ENCODE measurements at places on chromosomes 2 and 18.

GRCh38 chr2:181576431-181576830 is 80.5 kb downstream of the CERKL start:
- no peak for DNase-seq

- peak; percentile 40 for DNase-seq
Observed at GRCh38 chr18:22831441-22831904, 101.7 kb upstream of the RBBP8 start.

GRCh38 chr2:7878786-7879482 is 802.9 kb upstream of the ID2 start:
- DNase-seq: no peak

GRCh38 chr2:149585166-149585885 is 2.2 kb downstream of the MMADHC start:
- DNase-seq: peak; percentile 82

GRCh38 chr2:232779465-232779864 is 3.1 kb upstream of the KCNJ13 start:
- no peak for DNase-seq

GRCh38 chr2:168671932-168672331 is 130.5 kb upstream of the NOSTRIN start:
- peak; percentile 26 for DNase-seq

GRCh38 chr2:132825601-132826000 is 155.6 kb upstream of the LYPD1 start:
- DNase-seq: no peak

GRCh38 chr2:206150631-206151030 is 8.6 kb downstream of the NDUFS1 start:
- DNase-seq: no peak

Measured in fibroblast of gingiva (primary cell).